ENCODE measurements at places on chromosomes 3 and 15. TPM values are rescaled to one million over a fixed set of nuclear protein-coding genes. Genes with fewer than 3 reads are reported as not detected.

GP5 gene
- 0.24 TPM for total RNA-seq

DNA sequence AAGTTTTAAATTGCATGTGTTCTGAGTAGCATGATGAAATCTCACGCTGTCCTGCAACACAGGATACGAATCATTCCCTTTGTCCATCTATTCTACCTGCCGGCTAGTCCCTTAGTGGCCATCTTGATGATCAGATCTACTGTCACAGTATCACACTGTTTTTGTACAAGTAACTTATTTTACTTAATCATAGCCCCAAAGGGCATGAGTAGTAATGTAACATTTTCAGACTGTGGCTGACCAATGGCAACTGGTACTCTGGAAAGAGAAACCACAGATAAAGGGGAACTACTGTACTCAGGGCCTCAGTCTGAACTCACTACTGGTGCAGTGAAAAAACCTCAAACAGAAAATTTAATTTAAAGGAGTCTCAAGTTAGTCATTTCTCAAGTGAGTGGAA, 127.3 kb upstream of the MRPL3 start:
- DNase-seq = no peak
- H3K4me1 ChIP-seq = no peaks in the 10 kb centered on the region
- H3K36me3 ChIP-seq = no peaks in the 10 kb centered on the region
- peaks cover 10% of the 10 kb centered on the region for H3K27me3 ChIP-seq

- DNase-seq = no peak
- H3K4me1 ChIP-seq = no peaks in the 10 kb centered on the region
These were observed 210.9 kb downstream of the ZIC1 start for GRCh38 chr3:147619921-147620560.

GRCh38 chr3:168654700-168655099, 559.0 kb upstream of the GOLIM4 start:
- no peak overlapping the region for H3K27ac ChIP-seq
- H3K4me3 ChIP-seq = no peak overlapping the region
- H3K4me1 ChIP-seq = no peaks in the 10 kb centered on the region

- no peak for DNase-seq
- H3K4me1 ChIP-seq = no peaks in the 10 kb centered on the region
- no peak overlapping the region for H3K27ac ChIP-seq
- no peaks in the 10 kb centered on the region for H3K36me3 ChIP-seq
- no peak overlapping the region for H3K4me3 ChIP-seq
These were observed 39.0 kb upstream of the IGF1R start for GRCh38 chr15:98609144-98609852.

DNA sequence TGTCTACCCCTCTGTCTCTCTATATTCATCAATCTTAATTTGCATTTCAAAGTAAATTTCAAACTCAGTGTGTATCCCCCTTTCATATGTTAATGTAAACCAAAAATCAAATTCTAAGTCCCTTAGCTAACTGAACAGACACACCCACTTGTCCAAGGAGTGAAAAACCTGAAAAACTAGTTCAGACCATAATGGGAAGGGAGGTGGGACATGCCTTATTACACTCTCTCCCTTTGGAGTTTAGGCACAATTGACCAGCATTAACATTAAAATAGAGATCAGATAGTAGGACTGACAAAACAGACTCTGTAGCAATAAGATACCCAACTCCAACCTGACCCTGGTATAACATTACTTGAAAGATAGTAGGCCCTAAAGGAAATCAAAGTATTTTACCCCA, 247.7 kb upstream of the GADL1 start:
- no peaks in the 10 kb centered on the region for H3K27me3 ChIP-seq
- no peak overlapping the region for H3K4me3 ChIP-seq
- peaks cover 2% of the 10 kb centered on the region for H3K36me3 ChIP-seq
- H3K27ac ChIP-seq = no peak overlapping the region

DNA sequence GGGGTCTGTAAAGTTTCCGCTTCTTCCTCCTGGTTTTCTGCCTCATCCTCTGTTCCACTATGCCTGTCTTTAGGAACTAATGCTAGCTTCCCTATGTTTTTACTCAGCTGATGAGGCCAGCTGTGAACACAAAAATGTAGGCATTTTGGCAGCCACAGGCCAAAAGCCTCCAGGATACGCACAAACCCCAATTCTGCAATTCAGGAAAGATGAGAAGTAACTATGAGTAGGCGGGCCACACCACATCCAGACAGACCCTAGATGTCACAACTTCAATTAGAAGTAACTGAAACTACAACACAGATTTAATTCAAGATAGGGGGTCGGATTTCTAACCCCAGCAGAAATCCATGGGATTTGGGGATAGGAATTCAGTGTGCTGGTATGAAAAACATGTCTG, 11.9 kb downstream of the CA12 start:
- H3K36me3 ChIP-seq = no peaks in the 10 kb centered on the region
- no peaks in the 10 kb centered on the region for H3K27me3 ChIP-seq
- DNase-seq = no peak
